ENCODE measurements at places on chromosomes 3 and 15.
A peak's percentile ranks its signal among the peaks of the same experiment; 100 is the strongest.

DNA sequence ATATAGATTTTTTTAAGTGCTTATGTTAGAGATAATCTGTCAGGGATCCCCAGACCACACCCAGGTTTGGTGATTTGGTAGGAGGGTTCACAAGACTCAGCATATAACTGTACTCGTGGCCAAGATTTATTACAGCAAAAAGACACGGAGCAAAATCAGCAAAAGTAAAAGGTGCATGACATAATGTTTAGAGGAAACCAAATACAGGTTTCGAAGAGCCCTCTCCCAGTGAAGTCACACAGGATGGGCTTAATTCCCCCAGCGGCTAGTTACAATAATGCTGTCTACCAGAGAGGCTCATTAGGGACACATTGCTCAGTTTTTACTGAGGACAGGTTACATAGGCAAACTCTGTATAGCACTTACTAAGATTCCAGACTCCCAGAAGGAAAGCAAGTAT lies 36.5 kb downstream of the MYO5A start:
- DNase-seq, result no peak

DNA sequence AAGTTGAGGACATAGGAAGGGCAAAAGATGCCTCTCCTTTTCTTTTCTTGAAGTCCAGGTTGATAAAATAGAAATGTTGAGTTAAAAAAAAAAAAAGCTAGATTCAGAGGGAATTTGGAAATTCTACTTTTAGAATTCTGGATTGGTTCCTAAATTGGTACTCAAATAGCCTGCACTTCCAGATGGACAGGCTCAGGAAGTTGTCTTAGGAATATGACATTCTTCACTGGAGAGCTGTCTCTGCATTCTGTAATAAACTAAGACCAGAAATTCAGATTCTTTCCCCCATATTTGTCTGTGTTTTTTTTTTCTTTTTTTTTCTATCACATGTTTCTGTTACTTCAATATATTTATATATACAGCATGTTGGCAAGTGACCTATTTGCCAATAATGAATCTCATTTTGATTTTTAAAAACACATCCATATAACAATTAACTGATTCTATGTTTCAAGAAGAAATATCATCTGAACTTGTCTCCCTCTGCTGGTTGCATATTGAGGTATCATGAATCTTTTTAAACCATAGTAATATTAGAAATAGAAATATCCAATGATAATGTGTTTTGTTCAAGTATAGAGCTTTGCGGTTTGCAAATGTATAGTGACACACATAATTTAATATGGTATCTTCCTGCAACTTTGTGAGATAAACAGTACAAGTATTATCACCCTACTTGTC lies 8.5 kb upstream of the LSAMP start:
- DNase-seq, result no peak

- no peak for DNase-seq
These were observed 11.2 kb upstream of the SEMA4B start for GRCh38 chr15:90189781-90190467.

DNA sequence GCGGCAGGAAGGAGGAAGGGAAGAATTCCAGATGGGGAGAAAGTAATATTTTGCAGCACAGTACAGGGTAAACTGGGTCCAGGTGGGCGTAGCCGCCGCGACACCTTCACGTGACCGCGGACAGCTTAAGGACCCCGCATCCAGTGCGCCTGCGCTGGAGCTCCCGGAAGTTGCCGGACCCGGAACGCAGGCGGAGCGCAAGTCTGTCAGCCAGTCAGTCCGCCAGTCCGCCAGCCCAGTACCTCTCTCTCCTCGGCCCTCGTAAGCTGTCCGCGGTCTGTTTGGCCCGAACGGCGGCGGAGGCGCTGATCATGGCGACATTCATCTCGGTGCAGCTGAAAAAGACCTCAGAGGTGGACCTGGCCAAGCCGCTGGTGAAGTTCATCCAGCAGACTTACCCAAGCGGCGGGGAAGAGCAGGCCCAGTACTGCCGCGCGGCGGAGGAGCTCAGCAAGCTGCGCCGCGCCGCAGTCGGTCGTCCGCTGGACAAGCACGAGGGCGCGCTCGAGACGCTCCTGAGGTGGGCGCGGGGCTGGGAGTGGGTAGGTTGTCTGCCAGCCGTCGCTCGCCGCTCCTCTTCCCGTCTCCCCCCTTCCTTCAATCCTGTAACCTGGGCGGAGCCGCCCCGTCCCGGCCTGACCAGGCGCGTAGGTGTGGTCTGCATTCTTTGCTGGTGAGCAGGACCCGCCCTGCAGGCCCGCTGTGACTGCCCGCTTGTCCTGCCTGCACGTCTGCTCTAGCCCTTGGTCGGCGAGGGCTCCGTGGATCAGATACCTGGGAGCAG lies at the start of gene PDCD6IP:
Gene PDCD6IP (plus strand): TSS at position 213 of the 784 bp plus-strand sequence. CDS start 99 bp downstream, at position 312.
- DNase-seq, result peak; percentile 78

GRCh38 chr3:148546959-148547358 lies 150.7 kb upstream of the AGTR1 start:
- no peak for DNase-seq

- DNase-seq, result no peak
These were observed 59.2 kb upstream of the APEH start for GRCh38 chr3:49614936-49615335.

DNA sequence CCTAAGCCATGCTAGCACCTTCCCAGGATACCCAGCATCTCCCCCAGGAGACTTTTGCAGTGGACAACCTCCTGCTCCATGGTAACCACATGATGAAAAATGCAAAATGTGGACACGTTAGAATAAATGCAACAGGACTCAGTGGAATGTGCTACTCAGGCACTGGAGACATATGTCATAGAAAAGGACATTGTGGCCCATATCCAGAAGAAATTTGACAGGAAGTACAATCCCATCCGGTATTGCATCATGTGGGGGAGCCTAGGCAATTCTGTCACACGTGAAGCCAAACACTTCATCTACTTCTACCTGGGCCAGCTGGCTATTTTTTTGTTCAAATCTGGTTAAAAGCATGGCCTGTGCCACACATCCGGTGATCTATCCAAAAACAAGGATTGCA lies 227.2 kb upstream of the GPR149 start:
- DNase-seq, result no peak

DNA sequence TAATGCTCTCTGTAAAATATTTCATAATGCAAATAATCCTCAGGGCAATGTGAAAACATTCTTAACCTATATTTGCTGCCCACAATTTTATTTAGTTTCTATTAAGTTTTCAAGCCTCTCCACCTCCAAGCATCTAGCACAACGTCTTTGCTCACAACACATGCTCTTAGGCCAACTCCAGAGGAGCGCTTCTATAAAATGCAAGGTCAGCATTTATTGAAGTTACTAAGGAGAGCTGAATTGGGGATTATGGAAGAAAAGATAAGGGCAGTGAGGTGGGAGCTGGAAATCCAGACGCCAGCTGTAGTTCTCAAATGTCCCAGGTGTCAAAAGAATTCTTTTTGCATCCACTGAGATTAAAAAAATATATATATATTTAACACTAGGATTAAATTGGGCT lies 996 bp downstream of the RABL3 start:
- no peak for DNase-seq

DNA sequence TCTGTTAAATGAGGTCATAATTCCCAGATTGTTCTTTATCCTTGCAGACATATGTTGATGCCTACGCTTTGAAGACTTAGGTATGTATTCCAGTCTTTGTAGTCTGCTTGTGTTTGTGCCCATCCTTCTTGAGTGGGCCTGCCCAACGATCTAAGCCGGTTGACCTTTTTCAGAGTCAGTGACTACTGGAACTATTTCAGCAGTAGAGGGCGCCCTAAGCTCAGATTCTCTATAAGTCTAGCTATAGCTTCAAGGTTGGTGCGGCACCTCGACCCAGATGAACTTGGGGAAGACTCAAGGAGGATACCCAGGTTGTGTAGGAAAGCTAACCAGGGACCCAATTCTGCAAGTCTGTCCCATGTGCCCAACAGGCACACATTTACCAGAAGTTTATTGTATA lies 228.8 kb upstream of the PPP2R3A start:
- no peak for DNase-seq

DNA sequence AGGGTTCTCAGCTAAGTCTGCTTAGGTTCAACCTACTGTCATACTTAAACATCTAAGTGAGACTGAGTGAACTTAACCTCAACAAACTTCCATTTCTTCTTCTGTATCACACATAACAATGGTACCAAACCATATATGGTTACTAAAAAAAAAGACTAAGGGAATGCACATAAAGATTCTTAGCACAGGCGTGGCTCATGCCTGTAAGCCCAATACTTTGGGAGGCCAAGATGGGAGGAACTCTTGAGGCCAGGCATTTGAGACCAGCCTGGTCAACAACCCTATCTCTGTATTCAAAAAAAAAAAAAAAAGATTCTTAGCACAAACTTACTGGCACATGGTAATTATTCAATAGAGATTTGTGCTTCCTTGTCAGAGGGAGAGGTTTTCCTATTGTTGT lies 57.9 kb downstream of the ACAP2 start:
- DNase-seq, result no peak

DNA sequence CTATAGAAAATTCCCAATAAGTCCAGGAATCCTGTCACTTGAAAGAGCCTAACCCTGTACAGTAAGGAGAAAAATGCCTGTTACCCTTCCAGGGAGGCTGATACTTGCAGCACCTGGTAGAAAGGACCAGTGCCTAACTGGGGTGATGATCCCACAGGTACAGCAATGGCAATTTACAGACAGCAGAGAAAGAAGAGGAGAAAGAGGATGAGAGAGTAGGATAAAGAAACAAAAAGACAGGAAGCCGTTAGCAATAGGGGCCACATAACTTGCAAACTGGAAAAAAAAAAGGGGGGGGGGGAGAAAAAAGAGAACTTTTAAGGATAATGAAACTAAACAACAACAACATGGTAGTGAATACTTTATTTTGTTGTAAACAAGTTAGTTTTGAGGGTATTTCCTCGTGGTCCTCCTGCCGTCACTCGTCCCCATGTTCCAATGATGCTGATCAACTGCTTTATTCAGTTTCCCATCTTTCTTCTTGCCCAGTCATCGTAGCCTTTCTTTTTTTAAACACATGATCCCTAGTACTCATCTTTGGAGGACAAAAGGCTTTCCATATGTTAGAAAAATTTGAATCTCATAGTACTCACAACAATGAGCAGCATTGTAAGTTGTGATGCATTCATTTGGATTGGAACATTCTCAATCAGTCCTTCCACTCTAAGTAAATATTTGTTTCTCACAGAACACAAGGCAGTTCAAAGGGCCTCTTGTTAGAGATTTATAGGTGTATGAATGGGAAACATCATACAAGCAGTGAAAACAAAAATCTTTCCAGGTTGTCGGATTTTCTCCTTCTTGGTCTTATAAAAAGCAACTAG lies 8.6 kb downstream of the TM4SF1 start:
- DNase-seq, result no peak

- no peak for DNase-seq
These were observed 28.6 kb downstream of the SOX14 start for GRCh38 chr3:137792626-137793271.

- DNase-seq, result no peak
These were observed 28.9 kb upstream of the OCA2 start for GRCh38 chr15:28128031-28128430.
